Stimulated activated CD8-positive, alpha-beta memory T cell treated with anti-CD3 and anti-CD28 coated beads, Interleukin-4, amount 100 ng/mL, for 1 hour (primary cell): ENCODE measurements at places on chromosomes 5 and 9.

DNA sequence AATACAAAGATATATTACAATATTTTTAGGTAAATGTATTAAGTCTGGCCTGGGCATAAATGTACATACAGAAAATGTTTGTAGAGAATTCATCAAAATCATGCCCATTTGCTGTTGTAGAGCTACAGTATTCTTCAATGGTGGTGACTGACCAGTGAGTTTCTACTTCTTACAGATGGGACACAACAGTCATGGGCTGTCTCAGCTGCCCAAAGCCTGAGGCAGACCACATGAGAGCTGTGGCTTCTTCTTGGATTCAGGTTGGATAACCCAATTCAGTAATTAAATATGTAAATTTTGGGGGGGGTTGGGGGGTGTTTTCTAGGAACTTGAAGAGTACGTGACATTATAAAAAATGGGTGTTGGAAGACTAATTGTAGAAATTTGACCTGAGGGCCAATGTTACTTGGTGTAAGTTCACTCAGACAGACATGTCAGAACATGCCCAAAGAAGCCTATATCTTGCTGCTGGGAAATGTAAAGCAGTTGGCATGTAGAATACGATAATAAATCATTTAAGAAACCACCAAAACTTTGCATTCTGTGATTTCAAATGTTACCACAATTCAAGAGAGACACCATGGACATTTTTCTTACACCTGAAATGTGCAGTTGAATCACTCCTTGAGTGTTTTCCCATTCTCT lies 17.9 kb downstream of the STARD4 start:
- no peak for DNase-seq

- DNase-seq, result no peak
These were observed 216.8 kb upstream of the RFX3 start for GRCh38 chr9:3742586-3742985.

DNA sequence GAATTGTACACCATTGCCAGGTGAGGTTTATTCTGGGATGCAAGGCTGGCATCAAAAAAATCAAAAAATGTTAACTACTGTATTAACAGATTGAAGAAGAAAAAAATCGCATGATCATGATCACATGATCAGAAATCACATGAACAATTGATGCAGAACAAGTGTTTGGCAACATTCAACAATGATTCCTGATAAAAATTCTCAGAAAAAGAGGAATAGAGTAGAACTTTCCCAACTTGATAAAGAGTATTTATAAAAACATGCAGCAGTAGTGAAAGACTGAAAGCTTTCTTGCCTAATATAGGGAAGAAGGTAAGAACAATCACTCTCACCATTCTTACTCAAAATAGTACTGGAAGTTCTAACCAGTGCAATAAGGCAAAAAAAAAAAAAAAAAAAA lies 16.4 kb downstream of the SLCO4C1 start:
- DNase-seq, result no peak

DNA sequence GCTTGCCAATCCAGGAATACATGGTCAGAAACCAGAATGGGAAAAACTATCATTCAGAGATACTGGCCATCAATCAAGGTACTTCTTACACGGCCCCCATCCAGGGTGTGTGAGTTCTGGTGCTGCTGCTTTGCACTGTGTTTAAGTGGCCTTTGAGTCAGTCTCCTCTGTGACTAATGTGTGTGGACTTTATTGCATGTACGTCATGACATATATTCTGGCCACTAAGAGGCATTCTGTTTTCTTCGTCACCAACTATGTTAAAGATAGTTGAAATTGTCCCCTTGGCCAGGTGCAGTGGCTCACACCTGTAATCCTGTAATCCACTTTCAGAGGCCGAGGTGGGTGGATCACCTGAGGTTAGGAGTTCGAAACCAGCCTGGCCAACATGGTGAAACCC lies 8.5 kb downstream of the EXOSC3 start:
- DNase-seq, result no peak

GRCh38 chr5:104016646-104017045 lies 454.1 kb upstream of the NUDT12 start:
- DNase-seq, result no peak

- DNase-seq, result no peak
These were observed 13.6 kb downstream of the AHRR start for GRCh38 chr5:334903-335739.

DNA sequence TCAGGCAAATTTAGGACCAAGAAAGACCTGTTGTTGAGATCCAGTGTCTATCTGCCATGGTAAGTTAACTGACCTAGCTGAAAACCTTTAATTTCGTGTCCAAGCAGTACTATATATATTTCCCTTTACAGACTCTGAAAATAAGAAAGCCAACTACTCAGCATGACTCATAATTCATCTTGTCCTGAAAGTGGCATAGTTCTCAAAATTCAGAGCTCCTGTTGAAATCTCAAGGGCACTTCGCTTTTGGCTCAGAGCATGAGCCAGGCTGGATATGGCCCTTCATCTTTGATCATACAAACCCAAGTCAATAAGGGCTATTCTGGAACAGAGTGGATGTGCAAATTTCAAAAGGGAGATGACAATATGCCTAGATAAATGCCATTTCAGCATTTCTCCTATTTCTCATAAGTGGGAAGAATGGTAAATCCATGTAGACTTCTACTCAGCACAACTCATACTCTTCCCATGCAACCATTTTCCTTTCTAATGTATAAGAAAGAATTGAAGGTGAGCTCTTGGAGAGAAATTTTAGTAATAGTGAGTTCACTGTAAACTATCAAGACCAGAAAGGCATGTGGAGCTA lies 567.9 kb upstream of the DAB2 start:
- DNase-seq, result no peak

DNA sequence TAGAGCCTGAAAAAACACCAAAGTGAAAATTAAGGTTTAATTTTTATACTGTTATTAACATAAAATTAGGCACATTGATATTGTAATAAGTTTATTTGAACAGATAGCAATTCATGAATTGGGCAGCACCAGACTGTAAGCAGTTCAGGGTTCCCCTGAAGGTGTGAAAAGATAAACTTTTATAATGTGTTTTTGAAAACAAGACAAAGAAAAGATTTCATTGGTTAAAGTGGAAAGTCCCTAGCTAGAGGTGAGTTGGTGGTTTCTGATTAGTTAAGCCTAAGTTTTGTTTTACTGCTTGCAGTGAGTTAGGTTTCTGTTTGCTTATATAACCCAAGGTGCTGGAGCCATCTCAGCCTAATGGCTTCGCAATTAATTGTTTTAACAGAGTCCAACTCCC lies 96.5 kb upstream of the RPS23 start:
- no peak for DNase-seq

- DNase-seq, result no peak
These were observed 29.3 kb upstream of the CLPTM1L start for GRCh38 chr5:1374030-1374678.

GRCh38 chr9:134223591-134224122 lies 59.3 kb upstream of the RNU6ATAC start:
- DNase-seq, result no peak

DNA sequence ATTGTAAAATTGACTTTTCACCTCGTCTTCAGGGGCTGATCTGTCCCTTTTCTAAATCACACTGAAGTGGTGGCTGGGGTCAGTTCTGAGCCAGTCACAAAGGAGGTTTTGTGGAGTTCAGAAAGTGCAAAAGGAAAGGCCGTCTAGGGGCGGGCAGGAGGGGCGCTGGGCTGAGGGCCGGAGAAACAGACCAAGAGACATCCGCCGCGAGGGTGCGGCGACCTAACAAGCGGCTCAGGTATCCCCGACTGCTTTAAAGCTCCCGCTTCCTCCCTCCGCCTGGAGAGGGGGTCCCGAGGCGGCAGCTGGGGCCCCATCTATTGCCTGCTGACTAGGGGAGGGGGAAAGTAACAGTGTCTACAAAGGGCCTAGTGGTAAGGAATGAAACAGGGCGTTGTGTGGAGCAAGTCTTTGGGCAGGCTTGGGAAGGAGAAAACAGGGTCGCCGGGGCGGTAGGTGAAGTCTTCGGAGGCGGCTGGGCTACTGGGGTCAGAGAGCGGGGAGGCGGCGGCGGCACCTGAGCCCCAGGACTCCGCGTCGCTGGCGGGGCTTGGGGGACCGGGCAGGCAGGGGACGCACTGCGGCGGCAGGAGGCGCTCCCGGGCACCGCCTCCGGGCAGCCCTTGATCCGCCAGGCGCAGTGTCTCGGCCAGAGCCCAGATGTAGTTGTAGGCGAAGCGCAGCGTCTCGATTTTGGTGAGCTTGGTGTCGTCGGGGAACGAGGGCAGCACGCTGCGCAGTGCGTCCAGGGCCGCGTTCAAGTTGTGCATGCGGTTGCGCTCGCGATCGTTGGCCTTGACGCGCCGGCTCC lies 950 bp downstream of the NEUROG1 start:
- no peak for DNase-seq

DNA sequence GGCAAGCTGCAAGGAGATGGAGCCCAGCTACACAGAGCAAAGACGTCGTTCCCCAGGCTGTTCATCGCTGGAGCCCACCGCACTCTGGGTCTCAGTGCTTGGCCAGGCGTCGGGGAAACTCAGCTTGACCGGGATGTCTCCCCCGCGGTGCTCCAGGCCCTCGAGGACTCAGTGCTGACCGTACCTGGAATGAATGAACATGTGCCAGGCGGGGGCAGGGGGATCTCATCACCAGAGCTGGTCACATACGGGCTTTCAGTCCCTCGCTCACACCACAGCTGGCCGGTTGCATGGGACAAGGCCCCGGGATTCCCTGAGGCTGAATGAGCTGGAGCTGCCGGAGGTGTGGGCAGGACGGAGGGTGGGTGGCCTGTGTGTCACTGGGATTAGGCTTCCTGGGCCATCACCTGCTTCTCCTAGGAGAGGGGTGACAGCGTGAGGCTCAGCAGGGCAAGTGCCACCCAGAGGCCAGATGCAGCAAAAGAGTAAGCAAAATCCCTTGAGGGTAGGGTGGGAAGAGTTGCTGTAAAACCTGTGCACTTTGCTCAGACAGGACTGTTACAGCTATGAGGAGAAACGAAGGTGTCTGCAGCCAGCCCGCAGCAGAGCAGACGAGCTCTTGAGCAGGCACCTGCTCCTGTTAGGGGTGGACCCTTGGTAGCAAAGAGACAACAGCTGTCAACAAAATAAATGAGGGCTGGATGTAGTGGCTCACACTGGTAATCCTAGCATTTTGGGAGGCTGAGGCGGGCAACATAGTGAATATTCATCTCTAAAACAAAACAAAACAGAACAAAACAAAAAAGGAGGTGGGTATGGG lies 70.7 kb upstream of the RAPGEF1 start:
- no peak for DNase-seq

DNA sequence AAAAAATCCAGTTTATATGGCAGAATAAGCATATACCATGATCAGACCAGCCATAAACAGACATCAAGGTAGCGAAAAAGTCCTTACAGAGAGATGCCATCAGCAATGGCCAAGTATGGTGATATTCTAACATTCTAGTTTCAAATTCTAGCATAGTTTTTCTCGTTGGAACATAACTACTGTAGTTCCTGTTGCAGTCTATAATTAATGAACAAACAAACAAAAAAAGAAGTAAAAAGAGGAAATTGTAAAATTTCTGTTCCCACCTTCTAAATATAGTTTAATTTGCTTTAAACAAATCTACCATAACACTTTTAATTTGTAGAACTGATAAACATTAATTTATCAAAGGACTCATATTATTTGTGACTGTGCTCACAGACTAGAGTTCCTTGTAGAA lies 9.9 kb upstream of the CD180 start:
- DNase-seq, result no peak

- no peak for DNase-seq
These were observed 19.0 kb upstream of the FER start for GRCh38 chr5:108728566-108729241.

DNA sequence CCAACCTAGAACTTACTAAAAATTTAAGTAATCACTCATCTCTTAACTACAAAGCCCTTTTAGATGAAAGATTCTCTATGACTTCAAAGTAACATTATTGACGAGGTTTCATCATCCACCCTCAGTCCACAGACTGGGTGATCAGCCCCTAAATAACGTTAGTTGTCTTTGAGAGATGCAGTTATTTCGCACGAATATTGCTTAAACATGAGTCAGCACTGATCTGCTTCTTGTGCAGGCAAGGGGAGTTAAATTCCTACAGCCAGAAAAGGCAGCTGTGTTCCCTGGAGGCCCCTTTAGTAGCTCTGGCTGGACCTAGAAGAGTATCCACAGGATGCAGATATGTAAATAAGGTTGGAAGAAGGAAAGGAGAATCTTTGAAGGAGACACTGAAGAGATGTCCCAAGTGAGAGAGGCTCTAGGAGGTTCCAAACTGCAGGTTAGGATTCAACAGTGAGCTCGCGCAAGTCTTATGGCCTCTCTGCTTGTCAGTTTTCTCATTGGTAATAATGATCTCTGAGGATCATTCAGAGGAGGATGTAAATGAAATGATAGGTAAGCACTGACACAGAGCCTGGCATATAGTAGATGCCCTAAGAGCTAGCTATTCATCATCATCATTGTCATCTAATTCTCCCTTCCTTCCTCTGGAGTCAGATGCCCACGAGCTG lies 122.2 kb upstream of the MAN2A1 start:
- no peak for DNase-seq

DNA sequence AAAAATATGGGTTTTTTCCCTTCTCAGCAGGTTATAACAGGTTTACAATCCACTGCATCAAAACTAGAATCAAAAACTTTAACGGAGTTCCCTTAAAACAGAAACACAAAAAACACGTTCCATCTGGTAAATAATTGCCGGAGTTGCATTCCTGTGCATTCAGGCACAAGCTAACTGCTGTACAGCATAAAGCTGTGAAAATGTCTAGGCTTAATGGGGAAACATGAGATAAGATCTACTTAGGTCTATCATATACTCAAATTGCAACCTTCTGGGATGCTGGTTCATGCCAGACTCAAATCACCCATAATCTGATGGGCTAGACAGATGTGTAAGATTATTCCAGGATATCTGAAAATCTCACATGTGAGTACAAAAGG lies 265.3 kb downstream of the DOCK8 start:
- DNase-seq, result no peak

- DNase-seq, result no peak
These were observed 43.0 kb upstream of the CLPTM1L start for GRCh38 chr5:1387876-1388275.

GRCh38 chr5:167472566-167473108 lies 818.8 kb upstream of the WWC1 start:
- DNase-seq, result no peak

- DNase-seq, result no peak
These were observed 795 bp downstream of the NDUFAF2 start for GRCh38 chr5:60945813-60946187.

GRCh38 chr5:95817430-95817829 lies 5.1 kb downstream of the GLRX start:
- DNase-seq, result no peak

GRCh38 chr5:132313961-132314432 lies 19.8 kb downstream of the SLC22A4 start:
- DNase-seq, result no peak

GRCh38 chr9:127382541-127382940 lies 14.4 kb upstream of the SLC2A8 start:
- no peak for DNase-seq
